GM13977 (cell line): ENCODE measurements at places on chromosomes 3 and 15.

DNA sequence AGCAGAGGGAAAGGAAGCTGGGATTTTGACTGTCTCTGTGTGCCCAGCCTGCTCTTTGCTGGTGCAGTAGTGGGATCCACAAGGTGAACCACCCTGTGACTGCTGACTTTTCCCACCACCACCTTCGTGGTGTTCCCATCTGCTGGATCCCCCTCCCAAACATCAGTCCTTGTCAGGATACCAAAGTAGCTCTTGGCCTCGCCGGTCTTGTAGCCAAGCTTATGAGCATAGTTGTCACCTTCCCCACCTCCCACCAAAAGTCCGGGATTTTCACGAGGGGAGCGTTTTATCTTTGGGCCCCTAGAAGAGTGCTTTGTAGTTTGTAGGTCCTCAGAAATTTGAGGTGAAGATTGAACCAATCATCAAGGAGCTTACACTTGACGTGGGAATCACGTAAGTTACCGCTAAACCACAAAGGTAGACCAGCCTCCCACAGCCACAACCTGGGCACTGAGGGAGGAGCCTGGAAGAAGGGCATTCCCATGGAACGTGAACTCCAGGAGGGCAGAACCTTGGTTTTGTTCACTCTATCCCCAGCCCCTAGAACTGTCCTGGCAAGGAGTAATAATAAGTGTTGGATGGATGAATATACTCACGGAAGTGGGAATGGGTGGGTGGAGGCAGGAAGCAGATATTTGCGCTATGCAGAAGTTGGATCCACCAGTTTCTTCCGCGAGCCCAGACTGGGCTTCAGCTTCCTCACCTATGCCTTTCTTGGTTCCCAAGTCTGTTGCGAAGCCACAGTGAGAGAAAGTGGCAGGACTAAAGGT, 814 bp upstream of the TEX264 start:
- no peak for DNase-seq

DNA sequence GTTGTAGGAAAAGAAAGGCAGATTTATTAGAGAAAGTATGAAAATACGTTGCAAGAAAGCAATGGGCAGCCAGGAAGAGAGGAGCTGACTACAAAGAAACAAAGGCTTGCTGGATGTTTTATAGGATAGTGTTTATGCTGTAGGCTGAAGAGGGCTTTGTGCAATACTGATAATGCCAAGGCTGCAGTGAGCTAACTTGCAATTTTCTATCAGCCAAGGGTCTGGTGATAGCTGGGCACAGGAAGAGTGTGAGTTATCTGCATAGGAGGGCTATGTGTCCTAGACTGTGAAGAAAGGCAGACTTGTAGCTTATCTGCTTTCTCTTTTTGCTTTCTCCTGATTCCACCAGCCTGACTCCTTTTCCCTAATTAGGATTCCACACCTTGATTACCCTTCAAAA, 51.3 kb upstream of the OSBPL11 start:
- DNase-seq: no peak

GRCh38 chr3:51896607-51897305, 6.4 kb downstream of the IQCF1 start:
- no peak for DNase-seq

- DNase-seq: no peak
These were observed 67.3 kb downstream of the VGLL4 start for GRCh38 chr3:11576453-11576852.

GRCh38 chr3:149489060-149489690, 14.7 kb downstream of the TM4SF4 start:
- DNase-seq: no peak

DNA sequence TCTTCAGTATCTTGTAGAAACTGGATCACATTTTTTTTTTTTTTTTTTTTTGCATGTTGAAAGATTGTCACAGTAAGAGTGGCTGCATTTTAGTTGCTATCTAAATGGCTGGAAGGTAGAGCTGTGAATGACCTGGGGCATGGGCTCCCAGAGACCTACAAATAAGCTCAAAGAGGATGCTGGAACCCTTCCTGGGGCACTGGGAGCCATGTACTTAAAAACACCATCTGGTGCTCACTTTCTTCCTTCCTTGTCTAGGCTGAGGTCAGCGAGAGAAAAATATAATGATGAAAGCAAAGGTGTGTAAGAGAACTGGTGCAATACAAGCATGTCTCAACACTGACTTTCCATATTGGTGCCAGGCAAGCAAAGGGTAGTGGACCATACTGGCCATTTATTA, 323.9 kb downstream of the SV2B start:
- no peak for DNase-seq

- no peak for DNase-seq
These were observed 133.3 kb downstream of the EPHB1 start for GRCh38 chr3:134928392-134928791.

- DNase-seq: peak; percentile 48
These were observed at the start of gene ADCY5 for GRCh38 chr3:123448536-123449101. TSS of gene ADCY5 (minus strand) at chr3:123449090. CDS start at chr3:123448545, 545 bp downstream.

- no peak for DNase-seq
These were observed 247.4 kb downstream of the MCTP2 start for GRCh38 chr15:94478763-94479162.

GRCh38 chr3:19272296-19272695, 124.0 kb downstream of the KCNH8 start:
- no peak for DNase-seq

GRCh38 chr15:94061041-94061440, 170.3 kb upstream of the MCTP2 start:
- no peak for DNase-seq

- no peak for DNase-seq
These were observed 73.8 kb downstream of the FLNB start for GRCh38 chr3:58082047-58082446.

GRCh38 chr3:61687206-61687605, 125.8 kb downstream of the PTPRG start:
- DNase-seq: no peak

DNA sequence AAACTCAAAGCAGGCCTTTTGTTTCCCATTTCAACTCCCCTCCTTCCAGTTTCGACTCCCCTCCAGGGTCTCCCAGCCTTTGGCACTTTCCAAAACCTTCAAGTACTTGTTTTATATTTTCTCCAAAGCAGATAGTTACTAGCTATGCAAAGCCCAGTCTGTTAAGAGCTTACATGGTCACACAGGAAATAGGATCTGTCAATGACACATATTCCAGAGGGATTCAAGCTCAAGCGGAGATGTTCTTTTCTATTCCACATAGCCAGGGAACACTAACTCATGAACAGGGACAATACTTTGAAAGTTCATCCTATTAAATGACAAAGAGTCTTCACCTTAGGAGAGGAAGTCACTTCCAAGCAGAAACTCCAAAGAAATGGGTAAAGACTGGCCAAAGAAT, 18.6 kb downstream of the SUCLG2 start:
- DNase-seq: no peak

GRCh38 chr3:14819671-14820070, 909 bp downstream of the FGD5 start:
- DNase-seq: no peak

- DNase-seq: no peak
These were observed 302.7 kb upstream of the ARPP21 start for GRCh38 chr3:35336601-35337000.
